ENCODE measurements at places on chromosomes 6 and 20.

DNA sequence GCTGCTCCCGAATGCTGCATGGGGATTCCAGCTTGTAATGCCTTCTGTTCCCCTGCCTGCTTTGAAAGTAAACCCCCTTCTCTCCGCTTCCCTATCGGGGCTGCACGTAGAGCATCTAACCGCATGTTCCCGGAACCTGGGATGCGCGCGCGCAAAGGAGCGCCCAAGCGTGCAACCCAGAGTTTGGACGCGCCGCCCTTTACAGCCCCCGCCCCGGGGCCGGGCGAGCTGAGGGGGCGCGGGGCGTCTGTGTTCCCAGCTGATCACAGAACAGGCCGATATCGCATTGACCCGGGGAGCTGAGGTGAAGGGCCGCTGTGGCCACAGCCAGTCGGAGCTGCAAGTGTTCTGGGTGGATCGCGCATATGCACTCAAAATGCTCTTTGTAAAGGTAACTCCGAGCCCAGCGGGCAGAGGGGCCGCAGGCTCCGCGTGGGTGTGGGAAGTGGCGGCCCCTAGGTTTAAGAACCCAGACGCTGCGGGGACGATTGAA, 1.4 kb downstream of the LAMP5 start:
- no peak for DNase-seq

GRCh38 chr20:35592339-35592974, 23.2 kb upstream of the SPAG4 start:
- DNase-seq: no peak

DNA sequence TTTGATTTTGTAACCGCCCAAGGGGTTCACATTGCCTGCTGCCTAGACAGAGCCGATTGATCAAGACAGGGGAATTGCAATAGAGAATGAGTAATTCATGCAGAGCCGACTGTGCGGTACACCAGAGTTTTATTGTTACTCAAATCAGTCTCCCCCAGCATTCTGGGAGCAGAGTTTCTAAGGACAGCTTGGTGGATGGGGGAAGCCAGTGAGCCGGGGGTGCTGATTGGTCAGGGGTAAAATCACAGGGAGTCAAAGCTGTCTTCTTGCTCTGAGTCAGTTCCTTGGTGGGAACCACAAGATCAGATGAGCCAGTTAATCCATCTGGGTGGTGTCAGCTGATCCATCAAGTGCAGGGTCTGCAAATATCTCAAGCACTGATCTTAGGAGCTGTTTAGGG, 60.0 kb upstream of the EZR start:
- DNase-seq: no peak

- no peak for DNase-seq
Measured at GRCh38 chr6:13538084-13538483, 36.3 kb upstream of the SIRT5 start.

DNA sequence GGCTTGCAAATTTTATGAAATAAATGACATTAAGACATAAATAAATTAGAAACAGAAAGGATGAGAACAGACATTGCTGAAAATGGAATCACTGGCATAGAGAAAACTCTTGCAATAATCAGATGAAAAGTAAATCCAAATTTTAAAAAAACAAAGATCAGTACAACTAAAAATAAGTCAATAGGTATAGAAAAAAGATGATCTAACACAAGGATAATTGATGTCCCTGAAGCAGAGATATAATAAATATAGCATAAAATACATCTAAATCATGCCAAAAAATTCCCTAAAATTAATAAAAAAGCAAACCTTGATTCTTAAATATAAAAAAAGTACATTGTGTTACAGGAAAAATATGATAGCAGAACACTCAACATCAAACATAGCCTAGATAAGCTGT, 379.6 kb downstream of the SYNE1 start:
- DNase-seq: no peak

DNA sequence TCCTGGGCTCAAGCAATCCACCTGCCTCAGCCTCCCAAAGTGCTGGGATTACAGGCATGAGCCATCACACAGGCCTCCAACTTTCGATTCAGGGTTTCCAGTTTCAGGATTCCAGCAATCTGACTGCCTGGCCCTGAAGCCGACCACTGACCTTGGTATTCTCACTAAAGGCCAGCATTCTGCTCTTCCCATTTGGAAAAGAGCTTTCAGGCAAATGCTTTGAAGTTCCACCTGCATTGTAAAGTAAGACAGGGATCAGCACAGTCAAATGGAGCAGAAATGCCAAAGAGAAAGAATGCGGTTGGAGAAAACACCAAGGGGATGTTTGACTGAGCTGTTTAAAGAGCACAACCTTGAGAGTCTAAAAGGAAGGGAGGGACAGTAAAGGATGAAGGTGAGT, 117.0 kb upstream of the CEP85L start:
- no peak for DNase-seq

Measured in activated naive CD8-positive, alpha-beta T cell treated with anti-CD3 and anti-CD28 coated beads, Interleukin-2, amount 10 ng/mL, durations not matched to agents 7 days and 5 days (primary cell).